Endodermal cell (in vitro differentiated cells): ENCODE measurements at places on chromosomes 1 and 21. TPM values are rescaled to one million over a fixed set of nuclear protein-coding genes. Genes with fewer than 3 reads are reported as not detected.

- H3K27ac ChIP-seq, result no peak overlapping the region
- no peak for DNase-seq
- no peaks in the 10 kb centered on the region for H3K27me3 ChIP-seq
- H3K4me1 ChIP-seq, result no peaks in the 10 kb centered on the region
Measured at GRCh38 chr1:2894381-2895041, 93.0 kb upstream of the TTC34 start.

Gene CITED4
- 7.6 to 9.5 TPM (median 8.3 TPM) in 3 replicates for total RNA-seq

DNA sequence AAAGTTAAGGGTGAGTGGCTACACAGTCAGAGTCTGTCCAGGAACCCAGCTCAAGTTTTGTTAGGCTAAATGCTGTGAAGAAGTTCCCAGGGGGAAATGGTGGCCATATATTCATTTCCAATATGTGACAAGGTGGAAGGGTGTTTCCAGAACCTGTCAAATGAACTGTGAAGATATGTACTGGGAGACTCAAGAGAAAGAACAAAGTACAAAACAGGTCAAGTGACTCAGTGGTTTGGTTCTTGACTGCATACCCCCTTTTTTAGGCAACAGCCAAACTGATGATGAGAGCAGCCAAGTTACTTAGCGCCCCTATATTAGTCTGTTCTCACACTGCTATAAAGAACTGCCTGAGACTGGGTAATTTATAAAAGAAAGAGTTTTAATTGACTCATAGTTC is 18.6 kb upstream of the FBXO28 start:
- no peak overlapping the region for H3K27ac ChIP-seq
- H3K36me3 ChIP-seq, result no peaks in the 10 kb centered on the region
- DNase-seq, result no peak
- H3K27me3 ChIP-seq, result no peaks in the 10 kb centered on the region
- no peak overlapping the region for H3K4me3 ChIP-seq

- H3K4me3 ChIP-seq, result no peak overlapping the region
- H3K36me3 ChIP-seq, result peaks cover 91% of the 10 kb centered on the region
- H3K27ac ChIP-seq, result no peak overlapping the region
Measured at GRCh38 chr1:93649231-93649630, 32.4 kb downstream of the BCAR3 start.

Gene PARP1
- 173 and 176 TPM in 2 replicates for total RNA-seq

DNA sequence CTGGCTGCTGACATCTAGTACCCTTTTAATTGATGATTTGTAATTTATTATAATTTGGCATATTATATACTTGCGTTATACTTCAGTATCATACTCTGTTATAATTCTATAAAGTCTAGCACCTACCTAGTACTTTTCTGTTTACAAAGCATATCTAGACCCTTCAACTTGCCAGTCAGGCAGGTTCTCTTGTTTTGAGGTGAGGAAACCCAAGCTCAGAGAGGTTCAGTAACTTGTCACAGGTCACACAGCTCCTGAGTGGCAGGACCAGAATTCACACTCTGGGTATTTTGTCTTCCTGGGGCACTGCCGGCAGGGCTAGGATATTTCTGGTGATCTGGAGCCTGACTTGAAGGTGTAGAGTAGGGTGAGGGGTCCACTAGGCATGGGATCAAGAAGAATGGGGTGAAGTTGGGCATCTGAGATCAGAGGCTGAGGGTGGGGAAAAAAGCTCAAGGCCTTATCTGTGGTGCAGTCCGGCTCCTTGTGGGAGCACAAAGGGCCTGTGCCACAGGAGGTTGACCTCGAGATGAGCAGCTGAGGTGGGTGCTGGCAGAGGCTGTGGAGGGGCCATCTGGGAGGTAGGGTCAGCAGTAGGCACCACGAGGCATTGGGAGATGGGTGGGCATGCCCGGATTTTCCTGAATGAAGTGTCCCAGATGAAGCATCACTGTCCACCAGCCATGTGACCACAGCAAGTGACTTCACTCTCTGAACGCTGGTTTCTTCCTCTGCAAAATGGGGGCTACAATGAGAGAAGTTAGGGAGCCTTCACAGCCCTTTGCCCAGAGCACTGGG is 102.6 kb downstream of the EPHB2 start:
- no peak for DNase-seq
- H3K27me3 ChIP-seq, result no peaks in the 10 kb centered on the region
- H3K4me3 ChIP-seq, result no peak overlapping the region
- H3K27ac ChIP-seq, result no peak overlapping the region
- peaks cover 13% of the 10 kb centered on the region for H3K4me1 ChIP-seq
- H3K36me3 ChIP-seq, result no peaks in the 10 kb centered on the region

Gene SLC2A1
- 42.5 to 1,235 TPM (median 49.2 TPM) in 3 replicates for total RNA-seq

- H3K27me3 ChIP-seq, result no peaks in the 10 kb centered on the region
- no peak for DNase-seq
- H3K4me1 ChIP-seq, result no peaks in the 10 kb centered on the region
- no peak overlapping the region for H3K27ac ChIP-seq
- H3K36me3 ChIP-seq, result no peaks in the 10 kb centered on the region
Measured at GRCh38 chr1:185880779-185881333, 146.7 kb downstream of the HMCN1 start.

Gene OVAAL
- not detected in 2 replicates for total RNA-seq

DNA sequence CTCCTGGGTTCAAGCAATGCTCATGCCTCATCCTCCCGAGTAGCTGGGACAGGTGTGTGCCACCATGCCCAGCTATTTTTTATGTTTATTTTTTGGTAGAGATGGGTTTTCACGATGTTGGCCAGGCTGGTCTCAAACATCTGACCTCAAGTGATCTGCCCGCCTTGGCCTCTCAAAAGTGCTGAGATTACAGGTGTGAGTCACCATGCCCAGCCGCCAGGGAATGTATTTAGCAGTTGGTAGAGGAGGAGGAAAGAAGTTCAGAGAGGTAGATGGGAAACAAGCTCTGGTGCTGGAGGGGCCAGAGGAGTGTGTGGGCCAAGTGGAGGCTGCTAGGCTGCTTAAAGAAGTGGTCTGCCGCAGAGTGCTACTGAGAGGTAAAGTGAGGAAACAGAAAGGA is 6.0 kb downstream of the DOP1B start:
- H3K36me3 ChIP-seq, result no peaks in the 10 kb centered on the region
- peaks cover 7% of the 10 kb centered on the region for H3K27me3 ChIP-seq
- no peak overlapping the region for H3K4me3 ChIP-seq
- DNase-seq, result no peak

DNA sequence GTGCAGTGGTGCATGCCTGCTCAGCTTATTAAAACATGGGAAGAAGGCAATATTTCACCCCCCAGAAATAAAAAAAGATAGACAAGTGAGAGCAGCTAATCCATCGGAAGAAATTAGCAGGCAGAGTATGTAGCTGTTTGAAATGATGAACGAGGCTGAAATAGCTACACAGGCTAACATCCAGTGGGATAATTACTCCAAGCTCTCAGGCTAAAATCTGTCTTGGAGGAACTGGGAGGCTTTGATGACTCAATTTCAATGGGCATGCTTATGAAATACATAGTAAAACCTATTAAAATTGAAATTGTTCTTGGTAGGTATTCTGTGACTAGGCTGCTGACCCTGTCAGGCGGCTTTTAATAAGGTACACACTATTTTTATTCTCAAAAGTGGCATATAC is 84.1 kb upstream of the RRP15 start:
- no peak for DNase-seq
- no peak overlapping the region for H3K27ac ChIP-seq
- H3K27me3 ChIP-seq, result no peaks in the 10 kb centered on the region
- H3K4me1 ChIP-seq, result no peaks in the 10 kb centered on the region
- H3K4me3 ChIP-seq, result no peak overlapping the region

DNA sequence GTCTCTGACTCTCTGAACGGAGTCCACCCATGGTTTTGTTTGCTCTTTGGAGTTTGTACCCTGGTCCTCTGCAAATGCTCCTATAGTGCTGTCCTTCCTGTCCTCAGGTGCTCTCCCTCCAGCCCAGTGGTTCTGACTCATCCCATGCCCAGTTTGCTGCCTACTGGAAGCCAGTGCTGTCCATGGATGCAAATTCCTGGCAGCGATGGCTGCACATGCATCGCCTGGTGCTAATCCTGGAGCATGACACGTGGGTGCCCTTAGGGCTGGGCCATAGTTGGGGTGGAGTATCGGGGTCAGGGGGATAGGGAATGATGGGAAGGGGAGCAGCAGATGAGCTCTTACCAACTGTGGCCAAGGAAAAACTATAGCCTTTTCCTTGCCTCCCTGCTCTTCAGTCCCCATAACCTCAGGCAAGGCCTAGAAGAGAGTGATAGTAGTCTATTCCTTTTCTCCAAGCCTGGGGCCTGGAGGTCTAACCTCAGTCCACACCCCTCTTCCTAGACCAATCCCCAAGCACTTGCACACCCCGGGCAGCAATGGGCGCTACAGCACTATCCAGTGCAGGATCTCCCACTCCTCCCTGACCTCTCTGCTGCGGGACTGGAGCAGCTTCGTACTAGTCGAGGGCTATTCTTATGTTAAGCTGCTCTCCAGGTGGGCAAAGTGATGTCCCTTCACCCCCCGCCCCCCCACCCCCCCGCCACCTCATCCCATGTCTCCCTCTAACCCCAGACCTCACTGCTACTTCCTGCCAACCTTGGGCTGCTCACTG is 31.6 kb downstream of the HYI start:
- peaks cover 55% of the 10 kb centered on the region for H3K36me3 ChIP-seq
- H3K27ac ChIP-seq, result no peak overlapping the region
- H3K4me1 ChIP-seq, result no peaks in the 10 kb centered on the region
- no peaks in the 10 kb centered on the region for H3K27me3 ChIP-seq

GRCh38 chr1:192608671-192609070 is 27.3 kb upstream of the RGS13 start:
- DNase-seq, result no peak
- H3K4me1 ChIP-seq, result no peaks in the 10 kb centered on the region
- no peak overlapping the region for H3K27ac ChIP-seq
- H3K4me3 ChIP-seq, result no peak overlapping the region

DNA sequence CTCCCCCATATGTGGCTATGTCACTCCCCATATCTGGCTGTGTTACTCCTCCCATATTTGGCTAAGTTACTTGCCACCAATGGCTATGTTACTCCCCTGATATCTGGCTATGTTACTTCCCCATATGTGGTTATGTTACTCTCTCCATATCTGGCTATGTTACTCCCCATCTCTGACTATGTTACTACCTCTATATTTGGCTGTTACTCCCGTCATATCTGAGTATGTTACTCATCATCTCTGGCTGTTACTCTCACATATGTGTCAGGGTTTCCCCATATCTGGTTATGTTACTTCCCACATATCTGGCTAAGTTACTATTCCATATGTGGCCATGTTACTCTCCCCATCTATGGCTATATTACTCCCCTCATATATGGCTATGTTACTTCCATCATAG is 50.3 kb upstream of the MAP10 start:
- H3K27ac ChIP-seq, result no peak overlapping the region
- no peaks in the 10 kb centered on the region for H3K4me1 ChIP-seq
- H3K36me3 ChIP-seq, result no peaks in the 10 kb centered on the region
- no peak overlapping the region for H3K4me3 ChIP-seq

Gene VTCN1
- not detected in 2 replicates for total RNA-seq

Gene ADORA1
- total RNA-seq, result 1.1 to 2.1 TPM (median 2.0 TPM) in 3 replicates

Gene TNFSF4
- total RNA-seq, result 2.8 to 6.2 TPM (median 5.6 TPM) in 3 replicates

DNA sequence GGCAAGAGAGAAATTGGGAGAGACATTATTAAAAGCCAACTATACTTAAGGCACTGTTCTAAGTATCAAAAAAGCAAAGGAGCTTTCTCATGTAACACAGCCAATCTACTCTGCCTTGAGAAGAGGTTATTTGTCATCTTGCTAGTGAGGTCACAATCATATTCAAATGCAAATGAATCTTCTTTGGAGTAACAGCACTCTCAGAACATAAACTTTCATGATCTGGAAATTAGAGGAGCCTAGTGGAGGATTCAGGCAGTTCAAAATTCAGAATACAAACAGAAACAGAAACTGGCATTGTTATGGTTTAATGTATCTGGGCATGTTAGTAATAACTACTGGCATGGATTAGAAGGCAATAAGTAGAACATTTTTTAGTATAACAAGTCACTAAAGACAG is 57.4 kb downstream of the ARID4B start:
- H3K4me1 ChIP-seq, result no peaks in the 10 kb centered on the region
- H3K27me3 ChIP-seq, result no peaks in the 10 kb centered on the region
- H3K4me3 ChIP-seq, result no peak overlapping the region
- H3K36me3 ChIP-seq, result no peaks in the 10 kb centered on the region
- H3K27ac ChIP-seq, result peak overlapping the region; percentile 71
- DNase-seq, result no peak

DNA sequence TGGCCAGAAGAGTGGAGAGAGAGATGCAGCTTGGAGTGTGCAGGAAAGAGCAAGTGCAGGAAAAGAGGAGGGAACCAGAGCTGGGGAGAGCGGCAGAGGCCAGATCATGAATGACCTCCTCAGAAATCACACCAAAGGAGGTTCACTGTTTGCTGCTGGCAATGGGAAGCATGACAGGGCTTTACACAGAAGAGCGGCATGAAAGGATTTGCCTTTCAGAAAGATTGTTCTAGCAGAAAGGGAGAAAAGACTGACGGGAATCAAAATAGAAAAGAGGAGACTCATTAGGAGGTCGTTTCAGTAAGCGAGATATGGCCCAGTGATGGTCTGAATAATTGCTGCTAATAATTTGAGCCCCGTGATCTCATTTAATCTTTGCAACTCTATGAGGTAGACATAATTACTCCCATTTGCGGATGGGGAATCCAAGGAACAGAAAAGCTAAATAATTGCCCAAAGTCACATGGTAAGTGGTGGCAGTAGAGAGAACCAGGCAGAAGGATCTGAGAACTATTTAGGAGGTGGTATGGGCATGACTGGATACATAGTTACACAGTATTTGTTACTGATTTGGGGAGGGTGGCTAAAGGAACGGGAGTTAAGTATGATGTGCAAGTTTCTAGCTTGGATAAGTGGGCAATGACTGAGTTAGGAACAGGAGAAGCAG is 12.5 kb upstream of the HNRNPR start:
- H3K27me3 ChIP-seq, result peaks cover 64% of the 10 kb centered on the region
- H3K27ac ChIP-seq, result peak overlapping the region; percentile 47
- H3K36me3 ChIP-seq, result peaks cover 23% of the 10 kb centered on the region
- no peak for DNase-seq

DNA sequence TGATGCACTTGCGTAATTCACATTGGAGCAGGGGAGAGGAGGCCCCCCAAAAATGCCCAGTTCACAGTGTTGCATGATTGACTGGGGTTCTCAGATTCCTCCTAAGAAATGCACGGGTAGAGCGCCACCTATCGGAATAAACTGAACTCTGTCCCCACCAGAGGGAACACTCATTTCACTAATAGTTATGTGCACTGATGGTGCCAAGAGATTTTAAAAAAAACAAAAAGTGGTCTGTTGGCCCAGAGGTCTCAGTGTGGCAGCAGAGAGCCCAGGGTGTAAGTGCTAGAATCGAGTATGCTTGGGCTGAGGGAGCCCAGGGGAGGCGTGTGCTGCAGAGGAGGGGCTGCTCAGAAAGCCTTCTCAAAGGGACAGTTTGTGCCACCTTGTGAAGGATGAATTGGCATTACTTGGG is 6.9 kb downstream of the PINK1 start:
- no peaks in the 10 kb centered on the region for H3K4me1 ChIP-seq
- no peaks in the 10 kb centered on the region for H3K27me3 ChIP-seq
- H3K4me3 ChIP-seq, result no peak overlapping the region
- DNase-seq, result peak; percentile 85
- H3K27ac ChIP-seq, result no peak overlapping the region
- peaks cover 11% of the 10 kb centered on the region for H3K36me3 ChIP-seq

GRCh38 chr1:62810420-62811274 is 26.7 kb downstream of the ATG4C start:
- DNase-seq, result no peak
- H3K4me3 ChIP-seq, result no peak overlapping the region
- H3K27me3 ChIP-seq, result no peaks in the 10 kb centered on the region
- peaks cover 31% of the 10 kb centered on the region for H3K36me3 ChIP-seq

GRCh38 chr1:66112744-66113400 is 320.2 kb downstream of the PDE4B start:
- H3K4me3 ChIP-seq, result no peak overlapping the region
- no peak overlapping the region for H3K27ac ChIP-seq
- H3K27me3 ChIP-seq, result no peaks in the 10 kb centered on the region
- no peaks in the 10 kb centered on the region for H3K36me3 ChIP-seq

Gene UBL4B
- total RNA-seq, result not detected in 3 replicates

Gene KCTD3
- 41.3 to 49.0 TPM (median 46.5 TPM) in 3 replicates for total RNA-seq
